ENCODE measurements at places on chromosomes 7 and 10. TPM values are rescaled to one million over a fixed set of nuclear protein-coding genes. Genes with fewer than 3 reads are reported as not detected.

The PRR15 gene
- not detected for total RNA-seq

The EPO gene
- total RNA-seq: not detected

The SLC26A5 gene
- not detected for total RNA-seq

The ANKRD26 gene
- total RNA-seq: 10.5 TPM

The MKX gene
- total RNA-seq: not detected

The SUN3 gene
- total RNA-seq: not detected

The HECW1 gene
- total RNA-seq: not detected

The CALCR gene
- total RNA-seq: 0.05 TPM

The SLC29A4 gene
- 3.9 TPM for total RNA-seq

The MMRN2 gene
- total RNA-seq: 33.5 TPM

The PSD gene
- 0.89 TPM for total RNA-seq

- DNase-seq: no peak
Measured at GRCh38 chr10:112831859-112832258, 118.2 kb upstream of the TCF7L2 start.

GRCh38 chr7:81886211-81886764 is 116.4 kb upstream of the HGF start:
- no peak for DNase-seq

GRCh38 chr10:27742195-27743011 is 3.2 kb downstream of the MKX start:
- DNase-seq: peak; percentile 87

DNA sequence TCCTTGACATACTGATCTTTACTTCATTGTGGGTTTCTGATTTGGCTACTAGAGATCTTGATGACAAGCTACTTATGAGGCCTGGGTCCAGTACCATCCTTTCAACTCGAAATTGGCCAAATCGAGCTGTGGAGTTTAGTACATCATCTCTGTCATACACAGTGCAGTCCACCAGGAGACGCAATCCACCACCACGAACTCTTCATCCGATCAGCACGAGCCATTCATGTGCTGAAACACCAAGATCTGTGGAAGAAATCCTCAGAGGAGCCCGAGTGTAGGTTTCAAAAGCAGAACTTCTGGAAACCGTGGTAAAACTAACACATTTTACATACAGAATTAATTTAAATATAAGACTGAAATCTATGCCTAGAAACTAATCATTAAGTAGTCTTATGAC is 14.2 kb downstream of the DNAJC9 start:
- no peak for DNase-seq

DNA sequence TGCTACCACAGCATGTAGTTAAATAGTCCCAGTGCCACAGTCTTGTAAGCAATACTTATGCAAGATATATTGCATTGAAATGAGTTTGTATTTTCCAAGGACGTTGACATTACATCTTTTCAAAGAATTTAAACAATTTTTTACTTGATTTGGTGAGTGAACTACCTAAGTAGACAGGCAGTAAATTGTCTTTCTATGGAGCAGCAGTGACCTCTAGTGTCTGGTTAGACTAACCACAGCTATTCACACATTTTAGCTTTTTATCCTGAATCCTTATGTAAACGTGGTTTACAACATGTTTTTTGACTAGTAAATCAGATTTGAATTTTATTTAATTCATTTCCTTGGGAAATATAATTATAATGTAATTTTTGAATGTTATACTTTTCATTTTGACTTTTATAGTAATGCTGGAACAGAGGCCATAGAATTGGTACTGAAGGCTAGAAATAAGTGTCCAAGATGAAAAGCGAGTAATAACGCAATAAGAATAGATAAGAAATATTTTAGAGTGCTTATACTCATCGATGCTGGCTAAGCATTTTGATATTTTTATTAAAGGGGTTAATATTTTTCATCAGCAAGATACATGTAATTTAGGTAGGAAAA is 5.6 kb downstream of the LRRTM3 start:
- no peak for DNase-seq

- DNase-seq: no peak
Measured at GRCh38 chr7:128389085-128389617, 20.6 kb downstream of the IMPDH1 start.

- DNase-seq: no peak
Measured at GRCh38 chr10:60189861-60190475, 199.7 kb downstream of the ANK3 start.

GRCh38 chr7:2140216-2141020 is 92.3 kb downstream of the MAD1L1 start:
- DNase-seq: peak; percentile 37

DNA sequence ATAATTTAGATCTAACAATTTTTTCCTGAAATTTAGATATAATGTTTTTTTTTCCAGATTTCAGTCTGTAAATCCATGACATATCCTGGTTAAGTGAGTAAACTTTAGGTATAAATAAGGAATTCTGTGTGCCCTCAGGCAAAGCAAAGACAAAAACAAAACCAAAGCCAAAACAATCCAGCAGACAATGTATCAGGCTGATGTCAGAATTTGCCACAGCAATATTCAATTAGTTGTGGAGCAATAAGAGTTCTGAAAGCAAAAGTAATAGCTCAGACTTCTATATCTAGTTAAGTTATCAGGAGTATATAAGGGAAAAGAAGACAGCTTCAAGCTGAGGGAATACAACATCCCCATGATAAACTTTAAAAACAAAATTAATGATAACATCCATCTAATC is 82.0 kb downstream of the MKX start:
- DNase-seq: no peak

GRCh38 chr10:33774857-33775256 is 440.4 kb upstream of the NRP1 start:
- DNase-seq: no peak

DNA sequence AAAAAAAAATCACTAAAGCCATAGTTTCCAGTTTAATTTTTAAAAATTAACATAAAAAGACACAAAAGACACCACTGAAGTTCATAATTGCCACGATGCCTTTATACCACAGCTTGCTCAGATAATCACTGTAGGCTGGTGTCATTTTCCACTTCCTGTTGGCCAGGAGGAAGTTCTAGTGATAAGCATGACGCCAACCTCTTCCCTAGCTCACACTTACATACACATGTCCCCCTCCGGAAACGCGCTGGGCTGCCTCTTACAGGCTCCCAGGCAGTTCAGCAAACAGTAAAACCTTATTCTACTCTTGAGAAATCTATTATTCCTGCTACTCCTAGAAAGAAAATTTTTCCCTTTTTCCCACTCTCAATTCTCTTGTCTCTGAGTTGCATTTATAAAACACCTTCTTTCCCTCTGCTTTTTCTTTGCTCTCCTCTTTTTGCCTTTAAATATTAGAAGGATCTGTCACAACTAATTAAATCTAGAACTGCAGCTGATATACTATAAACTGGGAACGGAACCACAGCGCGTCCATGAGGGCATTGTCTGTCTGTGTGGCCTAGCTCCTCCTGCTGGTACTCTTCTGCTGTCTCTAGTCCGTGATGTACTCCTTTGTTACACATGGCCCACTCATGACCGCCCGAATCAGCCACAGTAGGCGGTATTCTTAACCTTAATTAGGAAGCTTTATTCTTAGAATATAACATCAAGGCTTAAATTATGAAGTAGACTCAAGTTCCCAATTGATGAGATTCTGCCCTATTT is 664.9 kb downstream of the CNTNAP2 start:
- DNase-seq: no peak

GRCh38 chr10:48744587-48744986 is 59.9 kb downstream of the WDFY4 start:
- DNase-seq: no peak

DNA sequence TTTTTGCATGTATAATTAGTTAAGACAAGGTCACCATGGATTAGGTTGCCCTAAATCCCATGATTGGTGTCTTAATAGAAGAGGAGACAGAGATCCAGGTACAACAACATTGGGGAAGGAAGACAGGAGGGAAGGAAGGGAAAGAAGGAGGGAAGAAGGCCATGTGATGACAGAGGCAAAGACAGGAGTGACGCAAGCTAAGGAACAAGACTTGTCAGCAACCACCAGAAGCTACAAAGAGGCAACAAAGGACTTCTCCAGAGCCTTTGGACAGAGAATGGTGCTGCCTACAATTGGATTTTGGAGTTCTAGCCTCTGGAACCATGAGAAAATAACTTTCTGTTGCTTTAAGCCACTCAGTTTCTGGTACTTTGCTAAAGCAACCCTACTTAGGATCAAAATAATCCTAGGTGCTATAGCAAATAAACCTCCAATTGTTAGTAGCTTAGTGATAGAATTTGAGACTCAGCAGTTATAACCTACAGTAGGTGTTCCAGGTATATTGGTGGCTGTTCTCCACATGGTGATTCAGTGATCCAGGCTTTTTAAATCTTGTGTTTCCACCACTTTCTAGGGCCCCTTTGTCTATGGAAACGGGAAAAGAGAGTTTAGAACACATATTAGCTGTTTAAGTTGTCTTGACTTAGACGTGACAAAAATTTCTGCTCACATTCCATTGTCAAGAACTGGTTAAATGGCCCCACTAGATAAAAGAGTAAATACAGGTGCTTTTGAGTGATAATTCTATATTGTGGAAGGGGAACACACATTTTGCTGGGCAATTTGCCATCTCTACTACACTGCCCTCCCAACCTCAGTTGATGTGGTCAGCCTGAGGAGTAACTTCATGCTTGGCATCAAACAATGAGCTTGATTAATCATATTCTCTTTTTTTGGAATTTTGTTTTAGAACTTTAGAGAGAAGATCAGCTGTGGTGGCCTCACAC is 70.5 kb upstream of the SP4 start:
- DNase-seq: no peak

DNA sequence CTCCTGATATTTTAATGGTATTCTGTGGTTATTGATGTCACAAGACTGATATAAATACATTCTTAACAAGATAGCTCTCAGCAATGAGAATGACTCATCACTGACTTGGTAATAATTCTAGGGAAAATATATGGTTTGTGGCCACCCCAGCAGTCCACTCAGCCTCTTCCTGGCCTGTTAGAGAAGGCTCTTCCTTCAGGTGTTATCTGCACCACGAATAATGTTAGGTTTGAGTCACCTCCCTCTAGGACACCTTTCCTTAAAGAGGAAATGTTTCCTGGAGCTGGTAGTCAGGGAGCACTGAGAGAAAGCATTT is 163.3 kb downstream of the SVIL start:
- DNase-seq: no peak

DNA sequence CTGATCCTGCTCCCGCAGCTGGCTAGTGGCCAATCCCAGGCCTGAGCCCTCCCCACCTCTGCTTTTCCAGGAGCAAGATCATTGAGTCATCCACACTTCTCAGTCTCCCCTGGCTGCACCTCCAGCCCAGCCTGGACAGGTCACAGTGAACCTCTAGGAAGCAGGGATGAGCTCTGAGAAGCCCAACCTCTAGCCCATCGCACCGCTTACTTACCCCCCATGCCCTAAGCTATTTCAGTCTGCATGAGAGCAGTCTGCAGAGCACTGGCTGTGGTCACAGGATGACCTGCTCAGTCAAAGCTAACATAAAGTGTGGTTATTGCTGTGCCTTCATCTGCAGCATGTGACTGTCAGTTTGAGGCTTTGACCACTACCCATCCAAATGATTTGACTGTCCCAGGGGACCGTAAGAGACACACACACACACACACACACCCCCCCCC is 129.2 kb downstream of the SORBS1 start:
- no peak for DNase-seq

DNA sequence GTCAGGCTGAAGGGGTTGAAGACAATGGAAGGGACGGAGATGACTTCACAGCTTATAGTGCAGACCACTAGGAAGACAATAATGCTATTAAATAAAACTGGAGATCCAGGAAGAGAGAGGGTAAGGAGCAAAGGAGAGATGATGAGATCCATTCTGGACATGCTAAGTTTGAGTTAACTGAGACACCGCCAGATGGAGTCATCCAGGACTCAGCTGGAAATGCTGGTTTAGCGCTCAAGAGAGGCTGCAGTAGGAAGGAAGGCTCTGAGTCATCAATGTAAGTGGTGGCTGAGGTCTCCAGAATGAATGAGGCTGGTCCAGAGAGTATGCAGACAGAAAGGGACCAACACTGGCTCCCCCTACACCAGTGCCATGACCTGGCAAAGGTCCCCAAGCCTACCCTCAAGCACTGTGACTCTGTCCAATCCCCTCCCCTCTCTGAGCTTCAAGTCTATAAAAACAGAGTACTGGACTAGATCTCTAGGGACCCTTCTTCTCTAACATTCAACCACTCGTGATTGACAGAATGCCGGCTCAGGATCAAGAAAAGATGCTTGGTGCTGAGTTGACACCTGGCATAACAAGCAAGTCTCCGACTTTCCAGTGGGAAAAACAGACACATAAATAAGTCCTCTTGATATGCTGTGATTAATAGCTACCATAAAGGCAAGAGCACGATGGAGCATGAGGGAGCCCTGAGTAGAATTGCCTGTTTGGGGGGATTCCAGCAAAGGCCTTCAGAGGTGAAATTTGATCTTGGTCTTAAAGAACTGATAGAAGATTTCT is 8.9 kb downstream of the GFRA1 start:
- no peak for DNase-seq

- no peak for DNase-seq
Measured at GRCh38 chr7:105216786-105217185, 171.9 kb downstream of the SRPK2 start.

- no peak for DNase-seq
Measured at GRCh38 chr7:26198781-26199169, 1.8 kb downstream of the HNRNPA2B1 start.

DNA sequence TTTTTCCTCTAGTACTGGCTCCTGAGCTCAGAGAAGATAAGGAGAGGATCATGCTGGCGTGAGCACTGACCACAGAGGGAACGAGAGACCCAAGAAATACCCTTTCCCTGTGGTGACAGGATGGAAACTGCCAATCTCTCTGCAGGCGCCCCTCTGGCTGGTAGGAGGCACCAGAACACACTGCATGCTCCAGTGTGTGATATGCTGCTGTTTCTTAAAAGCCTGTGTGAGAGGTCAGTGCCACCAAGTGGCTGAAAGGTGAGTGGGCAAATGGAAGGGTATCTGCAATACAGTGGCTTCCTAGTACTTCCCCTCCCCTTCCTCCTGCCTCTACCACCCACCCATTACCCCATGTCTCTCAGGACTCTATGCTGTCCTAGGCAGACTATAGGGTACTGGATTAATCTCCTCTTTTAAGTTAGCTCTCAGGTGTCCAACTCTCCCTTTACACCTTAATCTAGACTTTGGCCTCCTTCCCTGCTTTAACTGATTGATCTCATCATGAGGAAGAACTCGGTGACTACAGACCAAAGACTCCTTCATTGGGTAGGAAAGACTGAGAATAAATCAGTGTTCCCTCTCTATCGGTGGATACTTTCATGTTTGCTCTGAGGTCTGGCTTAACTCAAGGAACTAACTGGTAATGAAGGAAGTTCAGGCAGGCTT is 283.6 kb downstream of the ADRA2A start:
- DNase-seq: peak; percentile 42

DNA sequence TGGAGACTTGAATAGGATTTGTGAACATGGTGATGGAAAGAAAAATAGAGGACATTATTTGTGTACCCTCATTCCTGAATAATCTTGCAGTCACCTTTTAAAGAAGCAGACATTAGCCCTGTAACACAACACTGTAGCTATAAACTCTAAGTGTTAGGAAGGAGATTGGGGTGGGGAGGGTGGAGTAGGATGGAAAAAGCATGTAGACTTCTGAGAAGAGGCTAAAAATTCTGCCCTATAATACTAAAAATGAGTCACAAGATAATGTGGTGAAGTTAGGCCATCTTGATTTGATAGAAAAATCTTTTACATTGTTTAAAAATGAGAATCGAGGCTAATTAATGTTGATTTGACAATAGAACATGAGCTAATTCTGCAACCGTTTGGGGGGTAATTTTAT is 128.8 kb downstream of the LCOR start:
- DNase-seq: no peak

GRCh38 chr7:107584716-107585115 is 4.7 kb downstream of the BCAP29 start:
- no peak for DNase-seq
